ENCODE measurements at places on chromosomes 3 and 15.

DNA sequence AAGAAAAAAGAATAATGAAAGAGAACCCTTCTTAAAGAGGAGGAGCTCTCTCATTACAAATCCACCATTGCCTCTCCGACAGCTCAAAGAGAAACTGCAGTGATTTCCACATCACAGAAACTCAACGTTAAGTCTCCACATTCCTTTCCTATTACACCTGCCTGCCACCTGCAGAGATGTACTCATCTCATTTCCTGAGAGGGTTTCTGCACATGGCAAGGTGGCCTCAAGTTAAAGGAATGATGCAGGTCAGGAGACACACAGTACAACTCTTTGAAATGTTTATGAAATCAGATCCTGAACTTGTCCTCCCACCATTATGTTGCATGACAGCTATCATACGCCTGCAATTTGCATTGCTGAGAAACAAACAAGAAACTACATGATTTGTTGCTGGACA, 458.4 kb upstream of the ADAMTS9 start:
- DNase-seq: no peak

DNA sequence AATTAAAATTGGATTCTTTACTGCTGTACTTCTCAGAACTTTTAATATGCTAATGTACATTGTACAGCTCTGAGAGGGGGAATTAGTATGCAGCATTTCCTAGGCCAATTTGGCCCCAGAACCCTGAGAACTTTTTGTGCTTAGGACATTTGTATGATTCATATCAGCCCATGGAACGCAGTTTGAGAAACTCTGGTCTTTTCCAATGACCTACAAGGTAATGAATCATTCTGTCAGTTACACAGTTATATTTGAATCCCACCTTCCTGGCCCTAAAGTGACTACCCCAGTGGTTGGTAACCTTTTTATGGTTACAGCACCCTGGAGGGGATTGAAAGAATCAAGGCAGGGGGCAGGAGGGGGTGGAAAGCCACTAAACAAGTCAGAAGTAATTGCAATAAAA, 25.6 kb upstream of the KBTBD12 start:
- DNase-seq: no peak

DNA sequence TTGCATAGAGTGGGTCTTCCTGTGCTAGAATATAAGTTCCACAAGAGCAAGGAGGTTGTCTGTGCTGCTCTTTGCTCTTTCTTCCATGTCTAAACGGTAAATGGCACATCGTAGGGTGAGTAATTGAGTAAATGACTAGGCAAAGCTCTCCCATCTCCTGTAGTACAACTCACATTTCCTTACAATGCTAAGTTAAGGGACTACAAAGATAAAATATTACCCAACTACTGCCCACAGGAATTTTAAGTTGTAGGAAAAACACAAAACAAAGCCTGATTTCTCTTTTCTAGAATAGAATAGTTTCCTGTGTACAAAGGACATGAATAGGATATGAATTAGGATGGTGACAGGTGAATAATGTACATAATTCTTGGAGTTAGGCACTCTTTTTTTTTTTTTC, 19.9 kb upstream of the LRIG1 start:
- no peak for DNase-seq

GRCh38 chr3:134576426-134576825, 74.4 kb downstream of the KY start:
- DNase-seq: no peak

DNA sequence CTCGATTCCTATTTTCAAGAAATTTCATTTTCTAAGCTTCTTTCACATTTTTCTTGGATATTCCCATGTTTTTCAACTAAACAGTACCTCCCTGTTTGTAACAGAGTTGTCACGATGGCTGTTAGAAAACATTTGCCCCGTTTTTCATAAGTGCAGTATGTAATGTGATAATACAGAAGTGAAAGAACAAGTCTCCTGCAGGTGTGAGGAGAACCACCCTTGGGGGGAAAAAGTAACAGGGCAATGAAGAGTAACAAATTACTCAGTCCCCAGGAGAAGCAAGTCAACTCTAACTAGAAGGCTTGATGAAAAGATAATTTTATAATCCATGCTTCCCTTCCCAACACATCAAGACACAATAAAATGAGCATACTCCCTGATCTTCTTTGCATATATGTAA, 493.3 kb downstream of the FOXP1 start:
- DNase-seq: no peak
